ENCODE measurements at places on chromosomes 7 and 10. TPM values are rescaled to one million over a fixed set of nuclear protein-coding genes. Genes with fewer than 3 reads are reported as not detected.

LEP gene
- not detected for total RNA-seq

HOXA2 gene
- total RNA-seq = 3.4 TPM

STMP1 gene
- 33.1 TPM for total RNA-seq

NUTM2B gene
- total RNA-seq = 0.31 TPM

CAMK2G gene
- 38.6 TPM for total RNA-seq

GRID1 gene
- 1.9 TPM for total RNA-seq

GRCh38 chr10:11318826-11319598 is 292.4 kb downstream of the USP6NL start:
- H3K4me3 ChIP-seq = no peak overlapping the region
- no peak for DNase-seq
- no peaks in the 10 kb centered on the region for H3K27me3 ChIP-seq
- H3K4me1 ChIP-seq = no peaks in the 10 kb centered on the region
- H3K36me3 ChIP-seq = peaks cover 7% of the 10 kb centered on the region
- no peak overlapping the region for H3K27ac ChIP-seq

TMEM243 gene
- 79.6 TPM for total RNA-seq

DNA sequence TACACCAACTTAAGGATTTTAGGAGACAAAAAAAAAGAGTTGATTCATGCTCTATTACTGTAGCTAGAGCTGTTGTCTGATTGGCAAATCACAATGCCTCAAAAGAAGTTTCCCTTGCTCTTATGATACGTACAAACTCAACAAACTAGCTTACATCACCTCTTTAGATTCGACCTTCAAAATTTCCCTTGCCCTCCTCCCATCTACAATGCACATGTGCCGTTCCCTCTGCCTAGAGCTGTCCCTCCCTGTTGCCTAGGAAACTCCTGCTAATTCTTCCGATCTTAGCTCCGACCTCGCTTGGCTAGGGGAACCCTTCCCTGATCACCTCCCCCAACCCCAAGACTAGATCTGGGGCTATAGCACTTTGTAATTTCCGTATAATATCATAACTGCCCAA is 55.4 kb downstream of the MAP3K8 start:
- no peaks in the 10 kb centered on the region for H3K4me1 ChIP-seq
- H3K36me3 ChIP-seq = no peaks in the 10 kb centered on the region
- DNase-seq = no peak
- H3K27ac ChIP-seq = no peak overlapping the region
- H3K27me3 ChIP-seq = peaks cover 5% of the 10 kb centered on the region
- H3K4me3 ChIP-seq = no peak overlapping the region

POLR2J2 gene
- total RNA-seq = 6.9 TPM

DNA sequence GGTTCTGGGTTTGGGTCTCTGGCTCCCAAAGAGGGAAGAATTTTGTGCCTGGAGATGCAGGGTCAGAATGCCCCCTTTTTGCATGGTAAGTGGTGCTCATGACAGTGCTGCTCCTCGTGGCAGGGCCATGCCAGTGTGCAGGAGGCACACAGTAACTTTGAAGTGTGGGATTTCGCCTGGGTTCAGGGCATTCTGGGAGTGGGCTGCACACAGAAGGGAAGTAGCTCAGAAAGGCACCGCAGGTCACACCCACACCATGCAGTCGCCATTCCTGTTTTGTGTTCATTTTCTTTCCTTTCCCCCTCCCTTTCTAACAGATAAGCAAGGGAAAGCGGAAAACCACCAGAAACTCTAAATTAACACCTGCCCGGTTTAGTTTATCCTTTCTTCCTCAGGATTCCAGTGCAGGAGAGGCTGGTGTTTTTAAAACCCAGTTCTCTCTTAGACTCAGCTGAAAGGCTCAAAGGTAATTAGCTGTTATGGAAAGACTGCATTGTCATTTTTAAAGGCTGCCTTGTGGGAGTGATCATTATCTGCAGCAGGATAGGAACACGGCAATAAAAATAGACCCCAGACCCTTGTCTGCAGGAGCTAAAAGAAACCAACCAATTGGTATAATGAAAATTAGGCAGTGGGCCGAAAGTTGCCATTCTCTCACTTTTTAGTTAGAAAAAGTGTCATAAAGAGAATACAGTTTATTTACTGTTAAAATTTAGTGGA is 50.2 kb downstream of the EEPD1 start:
- no peaks in the 10 kb centered on the region for H3K36me3 ChIP-seq
- no peak for DNase-seq
- peaks cover 12% of the 10 kb centered on the region for H3K4me1 ChIP-seq

DNA sequence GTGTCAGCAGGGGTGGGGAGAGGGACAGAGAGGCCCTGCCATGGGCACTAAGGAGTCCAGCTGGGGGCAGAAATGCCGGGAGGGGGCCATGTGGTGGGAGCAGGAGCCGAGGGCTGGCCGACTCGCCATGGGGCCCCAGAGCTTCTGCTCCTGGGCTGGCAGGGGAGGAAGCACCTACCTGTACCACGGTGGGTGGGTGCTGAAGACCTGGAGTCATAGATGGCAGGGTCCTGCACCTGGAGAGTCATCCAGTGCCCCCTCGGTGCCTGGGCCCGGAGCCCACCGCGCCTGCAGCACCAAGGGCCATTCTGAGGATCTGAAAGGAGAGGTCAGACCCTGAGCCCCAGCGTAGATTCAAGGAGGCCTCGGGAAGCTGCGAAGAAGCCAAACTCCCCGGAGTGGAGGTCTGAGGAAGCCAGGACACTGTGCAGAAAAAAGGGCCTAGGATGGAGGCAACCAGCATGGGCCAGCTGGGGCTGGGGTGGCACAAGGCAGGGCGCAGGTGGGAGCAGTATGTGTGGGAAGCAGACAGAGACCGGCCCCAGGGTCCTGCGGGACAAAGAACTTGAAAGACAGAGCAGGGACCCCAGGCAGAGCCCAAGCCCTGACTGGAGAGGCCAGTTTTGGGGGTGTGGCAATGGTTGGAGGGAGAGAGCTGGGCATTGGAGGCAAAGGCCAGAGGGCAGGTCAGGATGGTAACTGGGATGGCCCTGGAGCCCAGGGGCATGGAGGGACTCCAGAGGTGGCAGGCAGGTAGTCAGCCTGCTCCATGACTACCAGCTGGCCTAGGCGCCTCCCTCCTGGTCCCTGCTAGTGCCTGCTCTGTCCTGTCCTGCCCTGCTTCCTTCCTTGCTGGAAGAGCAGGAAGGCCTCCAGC is 26.7 kb upstream of the SMARCD3 start:
- H3K27ac ChIP-seq = no peak overlapping the region
- peaks cover under 1% of the 10 kb centered on the region for H3K36me3 ChIP-seq
- no peaks in the 10 kb centered on the region for H3K27me3 ChIP-seq
- H3K4me3 ChIP-seq = no peak overlapping the region

DNA sequence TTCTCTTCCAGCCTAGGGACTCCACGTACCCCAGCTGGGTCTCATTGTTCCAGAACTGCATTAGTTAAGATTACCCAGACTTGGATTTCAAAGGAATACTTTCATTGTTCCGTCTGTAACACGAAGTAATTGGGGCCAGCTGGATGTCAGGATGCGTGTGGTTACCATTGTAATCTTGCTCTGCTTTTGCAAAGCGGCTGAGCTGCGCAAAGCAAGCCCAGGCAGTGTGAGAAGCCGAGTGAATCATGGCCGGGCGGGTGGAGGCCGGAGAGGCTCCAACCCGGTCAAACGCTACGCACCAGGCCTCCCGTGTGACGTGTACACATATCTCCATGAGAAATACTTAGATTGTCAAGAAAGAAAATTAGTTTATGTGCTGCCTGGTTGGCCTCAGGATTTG is 21.0 kb downstream of the LRRC17 start:
- H3K4me1 ChIP-seq = peaks cover 33% of the 10 kb centered on the region
- DNase-seq = peak; percentile 83
- peaks cover 17% of the 10 kb centered on the region for H3K36me3 ChIP-seq
- peak overlapping the region; percentile 66 for H3K27ac ChIP-seq
- no peak overlapping the region for H3K4me3 ChIP-seq
- H3K27me3 ChIP-seq = no peaks in the 10 kb centered on the region

C10orf105 gene
- 0.14 TPM for total RNA-seq

DNA sequence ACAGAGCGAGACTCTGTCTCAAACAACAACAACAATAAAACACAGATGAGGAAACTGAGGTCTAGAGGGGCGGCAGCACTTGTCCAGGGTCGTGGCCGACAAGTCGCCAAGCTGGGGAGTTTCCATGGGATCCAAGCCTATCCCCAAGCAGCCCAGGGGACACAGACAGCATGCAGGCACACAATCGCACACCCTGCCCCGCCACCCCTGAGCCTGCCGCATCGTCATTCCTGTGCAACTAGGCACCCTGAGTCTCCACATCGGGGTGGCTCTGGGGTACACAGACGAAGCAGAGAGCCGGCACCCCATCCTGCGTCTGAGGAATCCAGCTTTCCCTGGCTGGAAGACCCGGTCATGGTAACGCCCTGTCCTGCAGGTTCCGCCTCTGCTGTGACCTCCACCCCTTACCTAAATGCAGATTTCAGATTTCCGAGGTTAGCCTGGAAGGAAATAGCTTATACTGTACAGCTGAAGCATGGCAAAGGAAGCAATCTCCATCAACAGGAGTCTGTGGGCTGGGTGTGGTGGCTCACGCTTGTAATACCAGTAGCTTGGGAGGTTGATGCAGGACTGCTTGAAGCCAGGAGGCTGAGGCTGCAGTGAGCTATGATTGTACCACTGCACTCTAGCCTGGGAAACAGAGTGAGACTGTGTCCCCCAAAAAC is 136.1 kb upstream of the TNRC18 start:
- no peaks in the 10 kb centered on the region for H3K36me3 ChIP-seq
- no peak overlapping the region for H3K27ac ChIP-seq
- no peaks in the 10 kb centered on the region for H3K27me3 ChIP-seq

DNA sequence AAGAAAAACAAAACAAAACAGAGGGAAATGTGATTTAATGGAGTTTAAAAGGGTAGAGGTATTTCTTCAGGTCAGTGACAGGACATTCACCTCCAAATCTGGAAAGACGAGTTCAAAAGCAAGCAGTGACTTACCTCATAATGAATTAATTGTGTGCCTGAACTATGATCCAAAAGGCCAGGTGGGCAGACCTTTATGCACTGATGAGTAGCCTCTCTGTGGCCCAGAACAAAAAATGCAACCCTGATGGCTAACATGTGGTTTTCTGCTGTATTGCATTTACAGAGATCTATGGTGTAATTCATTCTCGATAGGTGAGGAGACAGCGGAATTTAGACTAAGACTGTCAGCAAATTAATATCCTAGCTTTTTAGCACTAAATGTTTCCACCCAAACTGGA is 142.0 kb downstream of the HDAC9 start:
- H3K36me3 ChIP-seq = no peaks in the 10 kb centered on the region
- H3K27ac ChIP-seq = no peak overlapping the region
- H3K27me3 ChIP-seq = no peaks in the 10 kb centered on the region
- H3K4me3 ChIP-seq = no peak overlapping the region
- no peak for DNase-seq

DNA sequence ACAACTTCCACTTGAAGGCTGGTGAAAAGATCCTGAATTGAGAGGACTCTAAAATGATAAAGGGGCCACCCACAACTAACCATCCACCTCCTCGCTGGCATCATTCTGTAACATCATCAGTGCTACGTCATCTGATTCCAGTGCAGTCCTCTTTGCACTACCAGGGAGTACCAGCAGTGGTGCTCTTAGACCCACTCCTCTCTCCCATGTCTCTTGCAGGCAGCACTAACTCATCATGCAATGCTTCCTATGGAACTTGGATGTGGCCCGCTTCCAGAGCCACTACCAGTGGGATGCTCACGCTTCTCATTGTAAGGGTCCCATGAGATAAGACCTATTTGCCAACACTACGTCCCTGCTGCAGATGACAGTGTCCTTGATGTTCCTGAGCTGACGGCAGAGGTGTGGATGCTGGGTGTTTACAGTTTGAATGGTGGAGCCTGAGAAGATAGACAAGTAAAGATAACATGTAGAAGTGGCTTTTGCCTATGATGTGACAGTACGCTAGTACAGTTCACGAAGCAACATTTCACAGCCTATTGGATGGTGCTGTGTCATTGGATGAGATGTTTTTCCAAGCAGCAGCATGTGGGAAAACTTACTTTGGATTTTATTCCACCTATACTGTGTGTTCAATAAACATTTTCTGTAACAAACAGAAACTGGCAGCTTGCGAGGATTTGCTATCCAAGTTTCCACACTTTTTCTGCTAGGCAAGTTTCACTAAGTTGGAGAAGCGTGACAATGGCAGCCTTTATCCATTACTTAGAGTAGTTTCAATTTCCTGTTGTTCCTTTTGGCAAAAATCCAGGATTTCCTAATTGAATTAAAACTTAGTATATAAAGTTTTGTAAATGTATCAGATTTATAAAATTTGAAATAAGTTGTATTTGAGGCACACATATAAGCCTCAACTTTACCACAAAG is 35.8 kb upstream of the COBL start:
- H3K4me1 ChIP-seq = no peaks in the 10 kb centered on the region
- peak; percentile 25 for DNase-seq
- no peak overlapping the region for H3K27ac ChIP-seq
- H3K36me3 ChIP-seq = no peaks in the 10 kb centered on the region

TMEM139 gene
- 26.9 TPM for total RNA-seq

- H3K4me3 ChIP-seq = no peak overlapping the region
- DNase-seq = no peak
Observed at GRCh38 chr10:33286157-33286934, 48.1 kb downstream of the NRP1 start.

CALML3 gene
- 0.11 TPM for total RNA-seq

SLC25A13 gene
- 23.0 TPM for total RNA-seq

PNLIPRP3 gene
- total RNA-seq = not detected

DNA sequence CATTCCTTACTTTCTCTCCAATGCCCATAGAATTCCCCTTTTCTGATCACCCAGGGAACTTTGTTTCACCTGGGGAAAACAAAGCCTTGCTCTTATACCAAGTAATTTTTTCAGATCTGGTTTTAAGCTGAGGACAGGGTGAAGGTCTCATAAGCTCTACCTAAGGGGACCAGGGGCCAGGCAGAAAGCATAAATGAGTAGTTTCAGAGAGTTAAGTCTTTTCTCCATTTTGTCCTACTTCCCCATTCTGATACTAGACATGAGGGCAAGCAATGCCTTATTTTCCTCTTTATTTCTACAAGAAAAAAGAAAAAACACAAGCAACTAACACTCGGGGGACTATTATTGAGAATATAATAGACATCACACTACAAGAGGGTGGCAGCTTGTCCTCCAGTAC is 2.9 kb downstream of the AKR1D1 start:
- no peaks in the 10 kb centered on the region for H3K4me1 ChIP-seq
- no peaks in the 10 kb centered on the region for H3K27me3 ChIP-seq
- H3K4me3 ChIP-seq = no peak overlapping the region
- no peaks in the 10 kb centered on the region for H3K36me3 ChIP-seq
- no peak for DNase-seq
- no peak overlapping the region for H3K27ac ChIP-seq

DNA sequence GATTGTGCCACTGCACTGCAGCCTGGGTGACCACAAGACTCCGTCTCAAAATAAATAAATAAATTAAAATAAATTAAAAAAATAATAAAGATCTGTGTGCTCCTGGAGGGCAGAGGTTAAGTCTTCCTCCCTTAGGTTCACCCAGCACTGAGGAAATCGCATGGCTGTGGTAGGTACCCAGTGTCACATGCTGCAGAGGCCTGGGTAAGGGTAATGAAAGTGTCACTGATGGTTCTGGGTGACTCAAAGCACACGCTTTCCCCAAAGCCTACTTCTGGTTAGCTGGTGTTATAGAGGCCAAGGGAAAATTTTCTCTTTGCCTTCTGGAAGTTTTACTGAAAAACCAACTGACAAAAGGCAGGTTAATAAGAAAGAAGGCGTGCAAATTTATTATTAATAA is 88.8 kb upstream of the ITGB1 start:
- no peaks in the 10 kb centered on the region for H3K27me3 ChIP-seq
- no peak for DNase-seq
- H3K4me3 ChIP-seq = no peak overlapping the region
- no peak overlapping the region for H3K27ac ChIP-seq
- H3K4me1 ChIP-seq = no peaks in the 10 kb centered on the region

ANKRD1 gene
- 6.6 TPM for total RNA-seq

Measured in lung (tissue), 17 donors.